ENCODE measurements at places on chromosomes 12 and 14.

- DNase-seq: peak; percentile 13
These were observed 1.1 kb downstream of the ATP5F1B start for GRCh38 chr12:56644654-56645053.

DNA sequence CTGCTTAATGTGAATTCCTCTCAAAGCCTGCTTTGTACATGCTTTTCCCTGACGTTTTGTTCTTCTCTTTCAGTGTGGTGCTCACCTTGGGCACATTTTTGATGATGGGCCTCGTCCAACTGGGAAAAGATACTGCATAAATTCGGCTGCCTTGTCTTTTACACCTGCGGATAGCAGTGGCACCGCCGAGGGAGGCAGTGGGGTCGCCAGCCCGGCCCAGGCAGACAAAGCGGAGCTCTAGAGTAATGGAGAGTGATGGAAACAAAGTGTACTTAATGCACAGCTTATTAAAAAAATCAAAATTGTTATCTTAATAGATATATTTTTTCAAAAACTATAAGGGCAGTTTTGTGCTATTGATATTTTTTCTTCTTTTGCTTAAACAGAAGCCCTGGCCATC lies 184.6 kb downstream of the MSRB3 start:
- no peak for DNase-seq

GRCh38 chr12:94620621-94621020 lies 29.7 kb downstream of the TMCC3 start:
- no peak for DNase-seq

DNA sequence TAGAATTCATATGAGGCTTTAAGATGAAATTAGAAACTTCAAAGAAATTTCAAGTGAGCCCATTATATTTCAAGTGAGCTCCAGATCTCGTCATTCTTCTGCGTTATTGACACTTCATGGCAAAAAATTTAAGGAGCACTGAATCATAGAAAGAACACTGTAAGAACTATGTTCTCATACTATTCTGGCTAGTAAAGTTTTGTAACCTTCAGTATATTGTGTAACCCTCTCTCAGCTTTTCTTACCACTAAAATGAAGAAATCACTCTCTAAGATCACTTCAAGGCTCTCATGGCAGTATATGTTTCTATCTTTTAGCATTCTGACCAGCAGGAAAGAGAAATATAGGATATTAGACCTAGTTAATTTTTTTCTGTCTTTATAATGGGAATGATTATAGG lies 6.3 kb downstream of the GPHN start:
- DNase-seq: no peak

GRCh38 chr12:91515944-91516694 lies 333.5 kb upstream of the DCN start:
- DNase-seq: no peak

GRCh38 chr14:39912192-39913100 lies 480.2 kb upstream of the FBXO33 start:
- no peak for DNase-seq

DNA sequence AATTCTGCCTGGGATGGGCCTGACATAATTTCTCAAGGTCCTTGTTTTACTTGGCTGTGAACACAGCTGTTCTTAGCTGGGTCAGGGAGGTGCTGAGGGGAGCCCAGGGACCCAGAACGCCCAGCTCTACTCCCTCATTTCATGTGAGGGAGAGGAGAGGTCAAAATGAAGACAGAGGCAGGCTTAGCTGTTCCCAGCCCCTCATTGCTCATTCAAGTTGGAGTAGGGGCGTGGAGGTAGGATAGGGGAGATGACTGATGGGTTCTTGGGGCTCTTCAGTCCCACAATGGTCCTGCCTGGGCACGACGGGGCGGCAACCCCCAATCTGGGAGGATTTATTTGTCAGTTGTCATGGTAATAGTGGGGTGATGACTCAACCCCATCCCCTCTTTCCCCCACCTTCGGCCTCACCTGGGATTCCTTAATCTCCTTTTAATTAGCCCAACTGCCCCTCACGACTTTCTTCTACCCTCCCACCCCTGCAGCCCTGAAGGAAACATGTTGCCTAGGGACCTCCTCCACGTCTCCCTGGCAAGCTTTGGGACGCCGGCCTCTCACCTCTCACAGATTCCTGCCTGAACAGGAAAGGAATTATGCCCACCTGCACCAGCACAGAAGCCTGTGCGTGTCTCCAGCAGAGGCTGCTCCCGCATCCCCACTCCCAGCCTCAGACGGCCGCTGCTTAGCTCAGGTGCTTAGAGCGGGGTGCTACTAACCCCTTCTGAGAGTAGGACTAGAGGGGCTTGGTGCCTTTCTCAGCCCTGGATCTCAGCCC lies 10.2 kb downstream of the SPRYD3 start:
- peak; percentile 46 for DNase-seq

DNA sequence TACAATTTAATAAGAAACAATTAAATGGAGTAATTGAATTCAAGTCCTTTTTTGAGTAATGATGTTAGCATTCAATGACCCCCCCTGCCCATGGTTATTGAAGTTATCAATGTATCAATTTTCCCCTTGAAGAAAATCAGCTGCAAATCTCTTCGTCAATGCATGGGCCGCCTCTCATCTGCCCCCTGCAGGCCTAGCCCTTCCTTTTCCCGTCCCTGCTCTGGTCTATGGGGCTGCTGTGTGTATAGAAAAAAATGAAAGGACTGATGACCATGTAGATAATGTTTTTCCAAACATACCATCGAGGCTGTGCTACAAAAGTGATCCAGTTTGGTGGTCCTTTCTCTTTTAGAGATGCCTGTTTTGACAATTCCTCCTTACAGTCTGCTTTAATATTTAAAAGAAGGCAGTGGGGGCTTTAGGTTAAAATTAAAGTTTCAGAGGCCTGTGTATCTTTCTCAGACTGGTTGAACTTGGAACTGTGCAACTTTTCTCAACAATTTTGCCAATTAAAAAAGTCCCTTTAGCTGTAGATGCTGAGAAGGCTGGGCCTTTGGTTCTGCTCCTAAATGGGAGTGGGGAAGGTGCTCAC lies 98.4 kb downstream of the APAF1 start:
- peak; percentile 68 for DNase-seq

DNA sequence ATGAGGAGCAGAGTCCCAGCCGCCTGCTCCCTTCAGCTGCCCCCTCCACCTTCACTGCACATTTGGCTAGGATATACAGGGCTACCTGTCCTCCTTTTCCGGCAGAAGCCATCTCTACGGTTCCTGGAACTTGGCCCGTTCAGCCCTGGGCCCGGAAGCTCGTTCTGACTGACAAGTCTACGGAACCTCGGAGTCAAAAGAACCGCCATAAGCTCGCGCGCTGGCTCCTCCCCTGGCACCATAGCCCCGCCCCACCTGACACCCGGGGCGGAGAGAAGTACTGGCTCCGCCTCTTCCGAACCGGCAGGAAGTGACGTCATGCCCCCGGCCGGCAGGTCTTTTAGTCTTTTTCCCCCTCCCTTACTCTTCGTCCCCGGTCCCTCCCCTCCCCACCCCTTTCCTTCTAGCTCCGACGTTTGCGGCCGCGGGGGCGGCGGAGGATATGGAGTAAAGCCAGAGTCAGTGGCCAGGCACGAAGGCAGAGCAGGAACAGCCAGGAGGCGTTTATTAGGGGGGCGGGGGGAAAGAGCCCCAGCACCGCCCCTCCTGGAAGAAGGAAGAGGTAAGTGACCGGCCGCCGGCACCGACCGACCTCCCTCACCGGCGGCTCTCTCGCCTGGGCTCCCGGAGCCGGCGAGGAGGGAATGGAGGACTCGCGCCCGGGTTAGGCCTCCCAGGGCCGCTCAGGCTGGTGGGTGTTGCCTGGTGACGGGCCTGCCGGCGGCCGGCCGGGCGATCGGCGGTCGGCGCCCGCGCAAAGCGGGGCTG lies at the start of the genes DEPDC4 and SCYL2:
DEPDC4 (minus strand) TSS at position 245 of the 768 bp plus-strand sequence; CDS start at position 242, 3 bp downstream.
SCYL2 (plus strand) TSS at position 343 of the 768 bp plus-strand sequence. CDS start 15,794 bp downstream, outside the sequence.
- DNase-seq: peak; percentile 98

DNA sequence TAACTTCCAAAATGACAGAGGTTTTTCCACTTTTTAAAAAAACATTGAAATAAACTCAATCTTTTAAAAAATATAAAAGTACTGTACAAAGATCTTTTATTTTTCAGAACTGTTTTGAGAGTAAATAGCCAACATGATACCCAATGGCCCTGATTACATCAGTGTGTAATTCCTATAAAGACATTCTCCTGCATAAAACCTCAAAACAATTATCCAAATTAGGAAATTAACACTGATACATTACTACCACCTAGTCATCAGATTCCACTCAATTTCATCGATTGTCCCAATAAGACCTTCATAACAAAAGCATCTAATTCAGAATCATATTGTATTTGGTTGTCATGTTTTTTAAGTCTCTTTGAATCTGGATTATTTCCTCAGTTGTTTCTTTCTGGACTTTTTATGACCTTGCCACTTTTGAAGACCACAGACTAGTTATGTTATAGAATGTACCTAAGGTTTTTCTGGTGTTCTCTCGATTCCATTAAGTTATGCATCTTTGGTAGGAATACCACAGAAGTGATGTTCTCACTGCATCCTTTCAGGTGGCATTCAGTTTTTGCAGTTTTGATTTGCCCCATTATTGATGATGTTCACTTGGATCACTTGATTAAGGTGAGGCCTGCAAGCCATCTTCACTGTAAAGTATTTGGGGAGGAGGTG lies 4.0 kb upstream of the YEATS4 start:
- DNase-seq: no peak

DNA sequence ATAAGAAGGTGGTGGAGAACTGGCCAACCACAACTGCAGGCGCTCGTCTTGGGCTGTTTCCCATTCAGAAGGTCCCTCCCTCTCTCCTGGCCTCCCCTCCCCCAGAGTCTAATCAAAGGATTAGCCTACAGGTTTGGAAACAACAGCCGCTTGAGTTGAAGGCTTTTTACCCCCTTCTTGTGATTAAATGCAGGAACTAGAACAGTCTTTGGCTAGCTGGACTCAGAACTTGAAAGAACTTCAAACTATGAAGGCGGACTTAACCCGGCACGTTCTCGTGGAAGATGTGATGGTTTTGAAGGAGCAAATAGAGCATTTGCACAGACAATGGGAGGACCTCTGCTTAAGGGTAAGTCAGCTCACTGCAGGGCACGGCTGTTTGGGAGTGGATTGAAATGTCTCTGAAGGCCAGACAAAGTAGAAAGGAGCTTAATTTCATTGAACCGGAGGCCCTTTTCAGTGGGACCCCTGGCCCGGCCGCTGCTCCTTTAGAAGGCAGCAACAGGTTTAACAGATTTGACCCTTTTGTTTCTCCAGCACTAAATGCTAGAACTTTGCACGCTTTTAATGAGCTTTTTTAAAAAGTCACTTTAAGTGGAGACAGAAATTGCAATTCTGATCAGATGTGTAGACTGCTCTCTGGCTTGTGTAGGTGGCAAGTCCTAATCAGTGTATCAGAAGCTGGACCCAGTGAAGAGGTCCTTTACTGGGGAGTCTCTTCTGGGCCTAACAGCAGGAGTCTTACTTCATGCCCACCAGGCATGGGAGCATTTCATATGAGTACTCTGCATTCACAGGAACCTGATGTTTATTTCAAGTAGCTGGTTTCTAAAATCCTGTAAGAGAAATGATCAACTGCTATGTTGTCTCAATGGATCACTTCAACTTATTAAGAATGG lies 107.7 kb downstream of the ESR2 start:
- peak; percentile 74 for DNase-seq

DNA sequence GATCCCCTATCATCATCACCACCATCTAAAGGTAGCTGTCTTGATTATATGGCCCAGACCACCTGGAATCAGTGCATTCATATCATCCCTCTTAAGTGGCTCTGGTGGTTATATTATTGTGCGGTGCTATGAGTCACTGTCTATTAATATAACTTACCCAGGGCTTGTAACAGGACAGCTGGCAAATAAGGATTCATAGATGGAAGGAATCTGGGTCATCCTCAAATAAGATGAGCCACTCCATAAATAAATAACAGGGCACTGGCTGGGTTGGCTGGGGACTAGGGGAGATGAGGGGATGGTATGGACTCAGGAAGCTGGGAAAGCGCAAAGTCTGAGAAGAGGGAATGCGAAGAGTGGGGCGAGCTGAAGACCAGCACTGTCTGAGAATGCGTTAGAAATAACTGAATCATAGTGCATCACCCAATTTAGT lies 216.1 kb downstream of the NUAK1 start:
- DNase-seq: no peak

- no peak for DNase-seq
These were observed 912.9 kb downstream of the DIO2 start for GRCh38 chr14:79298373-79298772.

DNA sequence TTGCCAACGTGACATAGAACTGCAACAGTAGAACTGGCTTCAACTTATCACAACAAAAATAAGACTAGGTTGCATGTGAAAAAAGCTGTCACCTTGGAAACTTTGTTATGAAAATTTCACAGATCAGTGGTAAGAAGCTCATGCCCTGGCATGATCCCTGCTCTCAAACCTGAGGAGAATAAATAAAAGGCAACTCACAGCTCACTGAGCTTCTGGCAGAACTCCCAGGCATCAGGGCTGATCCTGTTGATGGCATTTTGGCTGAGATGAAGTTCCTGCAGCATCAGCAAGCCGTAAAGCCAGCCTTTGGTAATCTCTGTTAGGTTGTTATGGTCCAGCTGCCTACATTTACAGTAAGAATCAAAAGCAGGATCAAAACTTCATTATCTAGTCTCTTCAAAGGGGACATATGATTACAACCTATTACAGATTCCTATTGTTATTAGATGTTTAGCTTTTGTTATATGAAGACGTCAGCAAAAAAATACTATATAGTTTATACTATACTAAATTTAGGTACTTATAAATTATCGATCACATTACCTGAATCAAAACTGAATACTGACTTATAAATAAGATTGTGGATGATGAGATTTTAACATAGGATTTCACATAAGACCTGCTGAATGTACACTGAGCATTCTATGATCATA lies 32.0 kb downstream of the LRIG3 start:
- DNase-seq: no peak

DNA sequence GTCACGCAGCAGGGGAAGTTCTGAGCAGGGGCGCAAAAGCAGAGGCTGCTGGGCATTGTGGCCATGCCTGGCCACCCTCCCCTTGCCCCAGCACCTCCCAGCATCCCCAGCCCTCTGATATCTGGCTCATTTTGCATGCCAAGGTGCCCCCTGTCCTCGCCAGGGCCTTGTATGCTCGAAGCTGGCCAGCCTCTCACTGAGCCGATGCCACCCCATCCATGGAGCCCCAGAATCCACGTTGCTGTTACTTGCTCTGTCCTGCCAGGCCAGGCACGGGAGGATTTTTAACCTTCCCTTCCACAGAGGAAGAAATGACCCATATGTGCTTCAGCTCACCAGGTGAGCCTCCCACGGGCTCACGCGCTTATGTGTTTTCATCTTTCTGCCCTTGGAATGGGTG lies 413.4 kb downstream of the BCL11B start:
- no peak for DNase-seq

DNA sequence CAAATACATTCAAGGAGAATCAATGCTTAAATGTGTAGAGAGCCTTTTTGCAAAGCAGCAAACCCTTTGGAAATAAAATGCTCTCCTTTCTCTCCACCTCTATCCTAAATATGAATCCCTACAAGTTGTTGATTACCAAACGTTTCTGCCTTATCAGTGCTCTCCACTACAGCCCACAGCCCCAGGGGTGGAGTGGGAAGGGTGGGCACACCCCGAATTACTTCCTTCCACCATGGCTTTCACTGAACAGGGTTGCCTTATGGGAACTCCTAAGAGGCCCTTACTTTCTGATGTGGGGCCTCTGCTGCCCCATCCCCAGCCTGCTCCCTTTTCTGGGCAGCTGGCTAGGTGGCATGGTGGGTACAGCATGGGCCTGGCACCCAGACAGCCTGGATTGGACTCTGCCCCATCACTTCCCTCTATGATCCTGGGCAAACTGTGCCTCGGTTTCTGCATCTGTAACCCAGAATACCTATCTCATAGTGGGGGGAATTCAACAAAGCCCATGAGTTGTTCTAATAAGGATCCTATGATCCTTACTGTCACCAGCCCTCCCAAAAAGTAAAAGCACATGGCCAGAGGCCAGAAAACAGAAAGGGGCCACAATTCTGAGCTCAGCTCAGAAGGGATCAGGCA lies 16.1 kb downstream of the AK7 start:
- peak; percentile 15 for DNase-seq

- DNase-seq: no peak
These were observed 10.2 kb upstream of the GPX2 start for GRCh38 chr14:64952598-64953309.

Measured in ecto neural progenitor cell (in vitro differentiated cells).